ENCODE measurements at places on chromosomes 11 and 22.
A peak's percentile ranks its signal among the peaks of the same experiment; 100 is the strongest.

GRCh38 chr22:26643418-26644100 is 13.8 kb upstream of the MIAT start:
- DNase-seq = no peak

DNA sequence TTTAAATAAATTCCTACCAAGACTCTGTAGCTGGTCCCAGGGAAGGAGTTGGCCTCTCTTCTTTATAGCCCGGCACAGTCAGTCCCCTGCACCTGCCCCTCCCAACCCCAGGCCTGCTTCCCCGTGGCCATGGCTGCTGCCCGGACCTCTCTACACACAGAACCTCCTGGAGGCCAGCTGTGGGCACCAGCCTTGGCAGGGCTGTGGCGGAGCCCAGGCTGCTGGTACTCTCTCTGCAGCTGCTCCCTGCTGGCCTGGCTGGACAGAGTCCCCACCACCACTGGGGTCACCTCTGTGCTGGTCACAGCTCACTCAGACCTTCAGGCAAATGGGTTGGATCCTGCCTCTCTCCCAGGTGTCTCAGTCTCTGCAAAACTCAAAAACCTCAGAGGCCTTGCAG is 69.3 kb downstream of the LRP5 start:
- no peak for DNase-seq

- no peak for DNase-seq
These were observed 1.4 kb downstream of the KDM2A start for GRCh38 chr11:67120456-67120855.

GRCh38 chr11:86440843-86441242 is 66.2 kb downstream of the CCDC81 start:
- no peak for DNase-seq

GRCh38 chr11:2929531-2929949 is 320 bp upstream of the PHLDA2 start:
- peak; percentile 41 for DNase-seq

GRCh38 chr11:118703563-118704106 is 24.2 kb upstream of the TREH start:
- DNase-seq = no peak

DNA sequence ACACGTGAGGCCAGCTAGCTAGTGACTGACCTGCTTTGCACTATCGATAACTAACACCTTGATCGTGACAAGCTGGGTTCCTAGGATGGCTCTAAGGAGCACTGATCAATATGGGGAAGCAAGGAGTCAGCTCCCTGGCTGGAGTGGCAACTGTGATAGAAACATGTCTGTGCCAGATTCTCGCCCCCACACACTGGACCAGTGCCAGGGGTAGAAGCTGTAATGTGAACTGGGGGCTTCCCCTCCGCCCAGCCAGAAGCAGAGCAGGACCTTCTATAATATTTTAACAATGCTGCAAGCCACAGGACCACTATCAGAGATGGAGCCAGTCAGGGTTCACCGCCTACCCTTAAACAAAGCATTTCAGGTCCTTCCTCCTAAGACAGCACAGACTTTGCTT is 96.5 kb downstream of the DSCAML1 start:
- DNase-seq = no peak

- no peak for DNase-seq
These were observed 48.2 kb upstream of the ANO1 start for GRCh38 chr11:70029861-70030380.

DNA sequence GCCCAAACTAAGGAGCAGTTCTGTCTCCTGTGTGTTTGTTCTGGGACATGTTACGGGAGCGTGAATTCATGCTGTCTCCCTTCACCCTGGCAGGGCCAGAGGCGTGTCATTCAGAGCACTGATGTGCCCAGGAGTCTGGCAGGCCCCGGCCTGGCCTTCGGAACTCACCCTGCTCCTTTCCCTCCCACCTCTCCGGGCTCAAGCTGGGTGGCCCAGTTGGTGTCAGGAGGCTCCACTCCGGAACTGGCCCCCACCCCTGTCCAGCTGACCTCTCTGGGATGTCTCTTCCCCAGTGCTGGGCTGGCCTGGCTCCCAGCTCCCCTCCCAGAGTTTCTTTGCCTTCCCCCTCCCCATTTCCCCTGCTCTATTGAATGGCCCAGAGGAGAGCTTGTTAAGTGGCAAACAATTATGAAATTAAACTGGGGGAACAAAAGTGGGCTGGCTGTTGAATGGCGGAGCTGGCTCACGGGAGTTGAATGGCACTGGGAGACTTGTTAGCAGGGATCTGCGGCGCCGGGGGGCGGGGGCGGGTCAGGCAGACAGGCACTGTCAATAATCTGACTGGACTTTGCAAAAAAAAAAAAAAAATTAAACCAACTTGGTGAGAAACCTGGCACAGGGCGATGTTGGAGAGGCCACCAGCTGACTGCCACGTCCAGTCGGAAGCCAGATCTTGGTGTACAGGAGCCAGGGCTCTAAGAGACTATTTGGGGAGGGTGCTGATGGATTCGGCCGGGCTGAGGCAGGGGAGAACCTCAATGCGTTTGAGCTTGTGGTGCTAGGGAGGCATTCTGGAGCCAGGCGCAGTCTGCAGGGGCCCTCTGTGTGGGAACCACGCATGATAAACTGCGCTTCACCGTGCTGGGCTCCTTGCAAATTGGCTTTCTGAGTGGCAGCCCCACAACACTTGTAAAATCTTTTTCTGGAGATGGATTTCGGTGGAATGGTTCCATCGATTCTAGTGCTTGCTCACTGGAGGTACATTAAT is 1.3 kb downstream of the MPPED1 start:
- DNase-seq = no peak

- DNase-seq = no peak
These were observed 12.7 kb upstream of the FOLH1 start for GRCh38 chr11:49221112-49221511.

DNA sequence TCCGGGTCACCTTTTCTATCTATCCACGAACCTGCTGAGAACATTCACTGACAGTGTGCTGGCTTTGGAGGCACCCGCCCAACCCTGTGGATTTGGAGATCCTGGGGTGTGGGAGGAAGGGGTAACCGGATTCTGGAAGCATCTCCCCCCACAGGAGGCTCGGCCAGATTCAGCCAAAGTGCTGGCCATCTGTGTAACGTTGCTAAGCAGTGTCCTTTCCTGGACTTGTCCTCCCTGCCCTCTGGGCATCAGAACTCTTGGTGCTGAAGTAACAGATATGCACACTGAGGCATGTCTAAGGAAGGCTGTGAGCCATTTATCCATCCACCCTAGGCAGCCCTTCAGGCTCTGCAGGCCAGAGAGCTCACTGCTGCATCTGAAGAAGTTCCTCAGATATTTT is 85.7 kb downstream of the SNX19 start:
- DNase-seq = no peak

GRCh38 chr22:37547251-37547741 is 13.0 kb upstream of the CDC42EP1 start:
- no peak for DNase-seq

DNA sequence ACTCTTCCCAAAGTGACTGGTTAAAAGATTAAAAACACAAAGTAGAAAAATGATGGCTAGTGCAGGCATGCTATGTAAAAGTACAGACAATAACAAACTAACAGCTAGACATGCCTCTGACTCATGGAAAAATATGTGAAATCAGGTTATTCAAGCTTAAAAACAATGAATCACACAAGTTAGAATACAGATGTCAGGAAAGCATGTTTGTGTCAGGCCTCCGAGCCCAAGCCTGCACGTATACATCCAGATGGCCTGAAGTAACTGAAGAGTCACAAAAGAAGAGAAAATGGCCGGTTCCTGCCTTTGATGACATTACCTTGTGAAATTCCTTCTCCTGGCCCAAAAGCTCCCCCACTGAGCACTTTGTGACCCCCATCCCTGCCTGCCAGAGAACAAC is 110.1 kb downstream of the NOX4 start:
- DNase-seq = no peak

GRCh38 chr11:85695546-85695945 is 9.6 kb upstream of the CCDC89 start:
- DNase-seq = no peak

DNA sequence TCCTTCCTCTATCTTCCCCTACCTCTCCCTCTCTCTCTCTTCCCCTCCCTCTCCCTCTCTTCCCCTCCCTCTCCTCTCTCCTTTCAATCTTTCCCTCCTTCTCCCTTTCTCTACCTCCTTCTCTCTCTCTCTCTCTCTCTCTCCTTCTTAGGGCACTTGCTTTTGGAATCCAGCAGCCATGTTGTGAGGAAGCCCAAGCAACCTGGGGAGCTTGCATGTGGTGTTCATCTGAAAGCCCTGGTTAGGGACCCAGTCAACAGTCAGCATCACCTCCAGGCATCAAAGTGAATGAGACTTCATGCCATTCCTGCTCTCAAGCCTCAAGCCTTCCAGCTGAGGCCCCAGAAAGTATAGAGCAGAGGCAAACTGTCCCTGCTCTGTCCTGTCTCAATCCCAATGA is 65.6 kb upstream of the SHISAL1 start:
- DNase-seq = no peak

DNA sequence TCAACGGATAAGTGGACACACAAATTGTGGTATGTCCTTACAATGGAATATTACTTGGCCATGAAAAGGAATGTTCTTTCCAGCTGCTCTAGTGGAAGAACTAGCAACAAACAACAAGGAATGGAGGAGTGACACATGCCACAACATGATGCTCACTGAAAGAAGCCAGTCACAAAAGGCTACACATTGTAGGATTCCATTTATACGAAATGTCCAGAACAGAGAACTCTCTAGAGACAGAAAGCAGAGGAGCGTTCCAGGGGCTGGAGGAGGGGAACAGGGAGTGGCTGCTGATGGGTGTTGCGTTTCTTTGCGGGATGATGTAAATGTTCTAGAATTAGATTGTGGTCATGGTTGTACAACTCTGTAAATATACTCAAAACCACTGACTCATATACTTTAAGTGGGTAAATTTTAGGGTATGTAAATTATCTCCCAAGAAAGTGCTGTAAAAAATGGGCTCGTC is 32.4 kb upstream of the PDGFB start:
- DNase-seq = no peak

GRCh38 chr11:33869481-33870422 is 22.1 kb downstream of the LMO2 start:
- no peak for DNase-seq

- no peak for DNase-seq
These were observed 127.8 kb downstream of the TEAD1 start for GRCh38 chr11:12801976-12802375.

- no peak for DNase-seq
These were observed 83.9 kb downstream of the AMOTL1 start for GRCh38 chr11:94851864-94852636.

DNA sequence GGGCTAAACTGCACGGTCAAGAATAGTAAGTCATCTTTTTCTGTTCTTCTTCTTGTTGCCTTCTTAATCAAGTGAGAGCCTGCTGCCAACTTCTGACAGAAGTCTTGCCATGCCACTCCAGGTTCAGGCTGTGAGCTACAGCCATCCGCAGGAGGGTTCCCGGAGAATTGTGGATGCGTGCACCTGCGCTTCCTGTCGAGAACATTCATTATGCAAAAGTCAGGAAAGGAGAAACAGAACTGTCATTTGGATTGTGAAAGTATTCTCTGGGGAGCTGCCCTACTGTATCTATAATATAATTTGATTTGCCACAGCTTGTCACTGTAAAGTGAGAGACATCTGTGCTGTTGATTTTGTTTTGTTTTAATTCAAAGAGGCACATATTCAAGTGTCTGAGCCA is 12.3 kb downstream of the IL17RA start:
- DNase-seq = no peak

DNA sequence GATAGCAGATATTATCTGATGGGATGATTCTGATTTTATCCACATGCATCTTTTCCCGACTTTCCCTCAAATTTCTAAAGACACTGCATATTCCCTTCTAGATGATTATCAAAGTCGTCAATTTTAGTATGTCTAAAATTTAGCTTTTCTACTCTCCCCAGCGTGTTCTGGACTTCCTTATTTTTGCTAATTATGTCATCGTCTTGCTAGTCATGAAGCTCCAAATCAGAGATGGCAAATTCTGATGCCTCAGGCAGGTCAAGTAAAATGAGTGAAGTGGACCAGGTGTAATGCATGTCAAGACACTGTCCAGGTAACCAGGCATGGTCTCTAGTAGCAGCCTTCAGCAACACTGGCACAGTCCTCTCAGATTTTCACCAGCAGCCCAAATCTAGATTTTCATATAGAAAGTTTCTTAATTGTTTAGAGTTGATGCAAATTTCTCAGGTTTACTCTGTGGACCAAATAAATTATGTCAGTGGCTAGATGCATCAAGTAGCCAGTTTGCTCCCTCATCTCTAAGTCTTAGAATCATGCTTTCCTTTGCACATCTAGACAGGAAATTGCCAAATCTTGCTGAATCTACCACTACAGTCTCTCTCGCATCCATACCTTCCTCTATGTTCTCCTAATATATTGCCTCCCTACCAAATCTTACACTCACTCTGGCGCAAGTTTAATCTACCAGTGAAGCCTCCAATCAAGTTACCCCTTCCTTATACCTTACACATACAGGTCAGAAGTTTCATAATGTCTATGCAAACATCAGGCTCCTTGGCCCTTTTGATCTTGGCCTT is 10.6 kb downstream of the HSD17B12 start:
- DNase-seq = no peak

DNA sequence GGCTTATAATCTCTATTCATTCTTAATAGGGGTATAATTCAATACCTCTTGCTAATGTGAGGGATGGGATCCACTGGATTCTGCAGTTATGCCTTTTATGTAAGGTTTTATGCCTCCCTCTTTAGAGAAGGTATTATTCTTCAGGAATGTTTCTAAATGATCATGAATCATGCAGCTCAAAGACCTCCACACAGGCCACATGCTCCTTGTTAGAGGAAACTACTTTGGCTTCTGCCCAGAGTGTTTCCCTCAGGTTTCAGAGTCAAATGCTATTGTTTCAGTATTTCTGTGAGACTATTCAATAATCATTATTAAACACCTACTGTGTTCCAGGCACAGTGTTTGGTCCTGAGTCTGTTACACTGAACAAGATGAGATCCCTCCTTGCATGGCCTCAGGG is 115.9 kb downstream of the RAB38 start:
- DNase-seq = no peak

GRCh38 chr11:111777094-111778046 is 11.2 kb upstream of the PPP2R1B start:
- DNase-seq = peak; percentile 54

DNA sequence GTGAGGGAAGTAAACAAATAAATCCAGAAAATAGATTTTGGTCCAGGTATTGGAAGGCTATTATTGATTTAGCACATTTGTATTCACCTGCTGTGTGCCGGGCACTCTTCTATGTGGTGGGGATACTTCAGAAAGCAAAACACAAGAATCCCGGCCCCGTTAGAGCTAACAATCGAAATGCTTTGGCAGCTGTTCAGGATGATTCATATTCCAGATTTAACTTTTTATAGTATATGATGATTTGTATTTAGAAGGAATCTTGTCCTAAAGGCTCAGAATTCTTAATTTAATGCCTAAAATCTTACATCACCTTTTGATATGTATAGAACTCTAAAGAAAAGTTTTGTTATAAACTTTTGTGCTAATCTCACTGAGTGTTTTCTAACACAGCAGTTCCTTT is 28.0 kb downstream of the ZC3H12C start:
- no peak for DNase-seq

DNA sequence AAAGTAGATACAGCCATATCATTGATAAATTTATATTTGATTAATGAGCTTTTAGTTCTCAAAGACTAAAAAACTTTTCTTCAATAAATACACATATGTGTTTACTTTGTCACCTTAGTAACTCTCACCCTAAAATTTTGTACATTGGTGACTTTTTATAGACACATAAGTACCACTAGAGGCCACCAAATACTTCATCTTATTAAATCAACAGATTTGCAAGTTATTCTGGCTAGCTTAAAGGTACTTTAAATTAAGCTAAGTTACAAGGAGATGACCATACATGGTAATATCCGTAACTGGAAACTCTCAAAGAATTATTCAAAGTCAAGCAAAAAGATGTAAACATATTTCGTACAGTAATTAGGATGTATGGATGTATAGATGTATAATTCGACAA is 112.2 kb downstream of the SBF2 start:
- no peak for DNase-seq

- DNase-seq = no peak
These were observed 7.8 kb upstream of the BMAL1 start for GRCh38 chr11:13269775-13270174.
